ENCODE measurements at places on chromosomes 4 and X.

GRCh38 chrX:69128588-69128987, 36.7 kb downstream of the PJA1 start:
- DNase-seq: no peak

DNA sequence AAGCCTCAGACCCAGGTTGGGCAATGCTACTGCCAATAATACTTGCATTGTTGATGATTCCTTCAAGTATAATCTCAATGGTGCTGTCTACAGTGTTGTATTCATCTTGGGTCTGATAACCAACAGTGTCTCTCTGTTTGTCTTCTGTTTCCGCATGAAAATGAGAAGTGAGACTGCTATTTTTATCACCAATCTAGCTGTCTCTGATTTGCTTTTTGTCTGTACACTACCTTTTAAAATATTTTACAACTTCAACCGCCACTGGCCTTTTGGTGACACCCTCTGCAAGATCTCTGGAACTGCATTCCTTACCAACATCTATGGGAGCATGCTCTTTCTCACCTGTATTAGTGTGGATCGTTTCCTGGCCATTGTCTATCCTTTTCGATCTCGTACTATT, 7.4 kb downstream of the LPAR4 start:
- no peak for DNase-seq

DNA sequence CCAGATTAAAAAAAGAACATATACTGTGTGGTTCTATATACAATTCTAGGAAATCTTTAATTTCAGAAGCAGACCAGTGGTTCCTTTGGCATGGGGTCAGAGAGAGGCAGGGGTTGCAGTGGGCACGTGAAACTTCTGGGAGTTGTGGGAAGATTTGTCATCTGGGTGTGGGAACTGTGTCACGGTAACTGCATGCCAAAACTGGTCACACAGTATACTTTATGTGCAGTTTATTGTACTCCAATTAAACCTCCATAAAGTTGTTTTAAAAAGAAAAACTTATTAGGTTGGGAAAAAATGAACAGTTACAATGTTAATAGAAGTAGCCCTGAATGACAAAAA, 26.7 kb upstream of the STS start:
- DNase-seq: no peak

- no peak for DNase-seq
These were observed 84.3 kb downstream of the FHDC1 start for GRCh38 chr4:153020457-153020856.

DNA sequence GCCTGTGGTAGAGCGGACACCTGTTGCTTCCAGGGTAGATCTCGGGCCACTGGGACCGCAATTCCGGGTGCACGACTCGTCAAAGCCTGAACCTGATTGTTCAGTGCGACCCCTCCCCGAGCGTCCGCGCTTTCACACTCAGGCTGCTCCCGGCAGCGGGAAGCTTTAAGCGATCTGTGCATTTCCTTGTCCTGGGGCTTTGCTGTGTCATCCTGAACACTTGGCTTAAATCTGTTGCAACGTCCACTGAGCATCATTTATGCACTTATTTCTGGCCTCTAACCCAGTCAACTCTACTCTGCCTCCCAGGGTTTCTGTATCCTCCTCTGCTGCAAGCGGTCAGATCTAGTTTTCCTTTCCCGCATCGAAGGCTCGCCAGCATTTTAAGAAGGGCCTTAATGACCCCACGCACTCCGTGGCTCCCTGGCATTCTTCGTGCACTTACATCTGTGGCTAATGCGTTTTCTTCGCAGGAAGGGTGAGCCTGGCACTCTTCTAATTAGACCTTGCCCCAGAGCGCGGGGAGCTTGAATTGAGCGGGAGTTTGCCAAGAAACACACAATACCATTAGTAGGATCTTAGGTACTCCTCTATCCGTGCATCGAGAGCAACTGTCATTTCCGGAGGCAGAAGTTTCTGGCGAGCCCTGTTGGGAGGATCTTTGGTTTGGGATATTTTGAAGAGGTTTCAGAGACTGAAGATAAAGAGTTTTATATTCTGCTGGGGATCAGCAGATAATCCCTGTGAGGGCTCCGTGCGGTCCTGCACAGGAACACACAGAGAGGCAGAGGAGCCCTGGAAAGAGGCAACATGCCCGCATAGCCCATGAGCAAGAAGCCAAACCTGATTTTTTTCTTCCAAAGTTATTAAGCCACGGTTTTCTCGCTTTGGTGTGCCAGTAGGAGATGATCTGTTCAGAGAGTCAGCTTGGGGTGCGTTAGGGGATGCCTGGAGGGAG, 654 bp upstream of the DDIT4L start:
- DNase-seq: no peak

DNA sequence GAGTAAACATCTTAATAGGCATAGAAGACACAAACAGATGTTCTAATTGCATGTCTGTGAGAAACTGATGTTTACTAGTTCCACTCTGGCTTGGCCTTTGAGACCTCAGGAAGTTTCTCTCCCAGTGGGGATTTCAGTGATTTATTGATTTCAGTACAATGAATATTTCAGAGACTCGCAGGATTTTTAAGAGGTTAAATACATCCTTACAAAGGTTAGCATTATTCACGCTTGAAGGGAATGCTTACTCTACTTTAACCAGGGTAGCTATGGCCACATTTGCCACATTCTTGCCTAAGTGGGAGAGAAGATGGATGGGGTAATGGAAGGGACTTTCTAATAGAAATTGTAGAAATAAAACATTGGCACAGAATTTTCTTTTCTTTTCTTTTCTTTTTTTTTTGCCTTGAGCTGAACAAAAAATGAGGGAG, 480.1 kb downstream of the SPRY1 start:
- no peak for DNase-seq

- no peak for DNase-seq
These were observed 133.7 kb upstream of the IL1RAPL2 start for GRCh38 chrX:104432321-104432720.

DNA sequence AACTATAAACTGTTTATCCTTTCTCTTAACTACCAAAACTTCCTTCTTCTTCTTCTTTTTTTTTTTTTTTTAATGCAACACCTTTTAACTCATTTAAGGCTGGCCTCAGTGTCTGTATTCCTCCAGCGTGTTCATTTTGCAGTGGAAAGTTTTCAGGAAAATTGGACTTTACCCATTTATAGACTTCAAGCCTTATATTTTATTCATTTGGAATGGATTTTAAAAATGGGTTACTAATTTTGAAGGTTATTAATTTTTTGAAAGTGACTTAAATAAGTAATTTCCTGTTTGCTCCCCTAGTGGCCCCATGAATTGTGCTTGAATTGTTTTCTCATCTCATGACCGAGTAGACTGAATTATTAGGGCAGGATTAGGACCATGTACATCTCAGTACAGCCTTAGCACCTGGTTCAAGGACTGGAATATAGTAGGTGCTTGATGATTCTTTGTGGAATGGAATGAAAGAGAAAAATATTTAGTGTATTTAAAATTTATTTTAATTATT, 282.7 kb downstream of the ANKRD50 start:
- DNase-seq: no peak

- DNase-seq: no peak
These were observed 119.7 kb downstream of the PCDH7 start for GRCh38 chr4:30839583-30840520.

DNA sequence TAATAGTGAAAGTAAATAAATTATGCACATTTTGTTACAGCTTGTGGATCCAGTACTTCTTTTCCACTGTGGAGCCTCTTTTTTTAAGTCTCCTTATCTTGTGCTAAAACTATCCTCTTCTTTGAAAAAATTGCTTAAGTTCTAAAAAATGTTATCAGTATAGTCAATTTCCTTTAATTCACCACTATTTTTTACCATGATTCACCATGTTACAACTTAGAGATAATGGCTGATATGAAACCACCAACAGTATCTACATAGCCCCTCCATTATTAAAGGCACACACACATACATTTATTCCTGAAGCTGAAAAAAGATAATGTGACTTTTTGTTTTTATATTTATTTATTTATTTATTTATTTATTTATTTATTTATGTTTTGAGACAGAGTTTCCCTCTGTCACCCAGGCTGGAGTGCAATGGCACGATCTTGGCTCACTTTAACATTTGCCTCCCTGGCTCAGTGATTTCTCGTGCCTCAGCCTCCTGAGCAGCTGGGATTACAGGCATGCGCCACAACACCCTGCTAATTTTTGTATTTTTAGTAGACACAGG, 243.2 kb downstream of the SPOCK3 start:
- no peak for DNase-seq

DNA sequence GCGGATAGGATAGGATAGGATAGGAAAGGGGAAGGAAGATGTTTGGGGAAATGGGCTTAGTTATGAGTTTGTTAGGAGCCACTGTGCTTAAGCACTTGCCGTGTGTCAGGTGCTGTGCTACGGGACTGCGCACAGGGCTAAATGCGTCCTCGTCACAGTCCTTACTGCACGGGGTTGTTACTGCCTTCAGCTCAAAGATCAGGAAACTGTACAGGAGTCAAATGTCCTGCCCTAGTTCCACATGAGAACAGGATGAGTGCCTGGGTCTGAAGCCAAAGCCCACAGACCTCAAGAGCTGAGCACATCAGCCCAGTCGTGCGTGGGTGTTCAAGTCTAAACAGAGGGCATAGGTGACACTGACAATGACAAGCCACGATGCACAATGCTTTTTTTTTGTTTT, 15.0 kb downstream of the ACSL1 start:
- DNase-seq: no peak

DNA sequence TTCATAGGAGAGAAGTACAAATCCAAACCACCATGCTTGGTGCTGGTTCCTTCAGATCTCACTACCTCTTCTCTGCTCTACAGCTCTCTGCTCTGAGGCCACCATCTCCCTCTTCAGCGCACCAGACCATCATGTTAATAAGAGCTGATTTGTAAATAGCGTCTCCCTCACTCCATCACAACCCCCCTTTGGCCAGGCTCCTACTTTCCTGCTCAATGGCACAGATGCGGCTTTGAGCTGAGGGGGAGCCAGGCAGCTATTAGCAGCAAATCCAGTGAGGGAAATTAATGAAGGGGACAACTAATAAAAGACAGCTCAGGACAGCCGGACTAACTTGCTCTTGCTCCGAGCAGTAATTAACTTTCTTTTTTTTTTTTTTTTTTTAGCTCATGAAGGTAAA, 13.1 kb downstream of the NEUROG2 start:
- no peak for DNase-seq

- DNase-seq: no peak
These were observed 27.3 kb downstream of the NELFA start for GRCh38 chr4:1981251-1982058.

GRCh38 chr4:187289371-187289770, 565.7 kb upstream of the FAT1 start:
- DNase-seq: no peak

- no peak for DNase-seq
These were observed 187.7 kb downstream of the DCTD start for GRCh38 chr4:182729516-182729915.

DNA sequence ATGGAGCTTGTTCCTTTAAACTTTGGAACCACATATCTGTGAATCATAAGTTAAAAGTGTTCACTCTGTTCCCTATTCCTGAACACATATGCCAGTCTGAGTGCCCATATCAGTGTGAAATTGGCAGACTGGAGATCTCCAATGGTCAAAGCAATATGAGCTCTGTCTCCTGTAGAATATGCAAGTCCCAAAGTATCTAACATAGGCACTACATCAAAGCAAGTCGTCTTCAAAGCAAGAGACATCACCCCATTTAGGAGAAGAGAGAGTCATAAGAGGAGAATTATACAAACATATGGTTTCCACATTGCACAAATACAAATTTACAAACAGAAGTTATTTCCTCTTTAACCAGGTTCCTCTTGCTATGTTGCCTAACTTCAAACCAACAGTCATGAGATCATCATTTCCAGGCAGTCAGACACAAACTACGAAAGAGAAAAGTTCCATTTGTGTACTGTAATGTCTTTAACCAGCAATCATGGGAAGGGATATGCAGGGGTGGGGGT, 9.9 kb upstream of the GK start:
- no peak for DNase-seq

- DNase-seq: no peak
These were observed 43.5 kb upstream of the CITED1 start for GRCh38 chrX:72349190-72349589.

DNA sequence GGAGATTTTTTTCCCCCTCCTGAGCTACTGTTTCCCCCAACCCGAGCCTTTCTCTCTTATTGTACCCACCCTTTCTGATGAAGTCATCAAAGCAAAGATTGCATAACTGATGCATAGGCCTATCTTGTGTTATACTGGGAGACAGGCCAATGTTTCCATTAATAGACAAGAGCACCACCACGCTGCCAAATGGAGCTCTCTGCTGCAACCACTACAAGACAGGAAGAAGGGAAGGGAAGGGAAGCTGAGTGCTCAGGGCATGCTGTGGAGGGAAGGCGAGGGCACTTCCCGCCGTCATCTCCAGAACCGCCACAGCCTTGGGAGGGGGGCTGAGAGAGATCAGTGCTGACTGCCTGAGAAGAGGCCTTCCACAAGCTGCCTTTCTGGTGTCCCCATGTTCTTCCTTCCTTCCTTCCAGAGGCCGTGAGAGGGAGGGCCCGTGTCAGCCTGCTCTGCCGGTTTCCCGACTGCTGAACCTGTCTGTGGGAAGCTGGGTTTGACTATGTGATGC, 75.0 kb downstream of the MGST2 start:
- DNase-seq: no peak

GRCh38 chr4:47418147-47418546, 45.4 kb downstream of the COMMD8 start:
- no peak for DNase-seq

- no peak for DNase-seq
These were observed 114.6 kb downstream of the ARHGAP10 start for GRCh38 chr4:147846318-147847155.

GRCh38 chr4:79864500-79865200, 208.4 kb downstream of the ANTXR2 start:
- DNase-seq: no peak

GRCh38 chr4:109368661-109369060, 65.0 kb upstream of the SEC24B start:
- DNase-seq: no peak

DNA sequence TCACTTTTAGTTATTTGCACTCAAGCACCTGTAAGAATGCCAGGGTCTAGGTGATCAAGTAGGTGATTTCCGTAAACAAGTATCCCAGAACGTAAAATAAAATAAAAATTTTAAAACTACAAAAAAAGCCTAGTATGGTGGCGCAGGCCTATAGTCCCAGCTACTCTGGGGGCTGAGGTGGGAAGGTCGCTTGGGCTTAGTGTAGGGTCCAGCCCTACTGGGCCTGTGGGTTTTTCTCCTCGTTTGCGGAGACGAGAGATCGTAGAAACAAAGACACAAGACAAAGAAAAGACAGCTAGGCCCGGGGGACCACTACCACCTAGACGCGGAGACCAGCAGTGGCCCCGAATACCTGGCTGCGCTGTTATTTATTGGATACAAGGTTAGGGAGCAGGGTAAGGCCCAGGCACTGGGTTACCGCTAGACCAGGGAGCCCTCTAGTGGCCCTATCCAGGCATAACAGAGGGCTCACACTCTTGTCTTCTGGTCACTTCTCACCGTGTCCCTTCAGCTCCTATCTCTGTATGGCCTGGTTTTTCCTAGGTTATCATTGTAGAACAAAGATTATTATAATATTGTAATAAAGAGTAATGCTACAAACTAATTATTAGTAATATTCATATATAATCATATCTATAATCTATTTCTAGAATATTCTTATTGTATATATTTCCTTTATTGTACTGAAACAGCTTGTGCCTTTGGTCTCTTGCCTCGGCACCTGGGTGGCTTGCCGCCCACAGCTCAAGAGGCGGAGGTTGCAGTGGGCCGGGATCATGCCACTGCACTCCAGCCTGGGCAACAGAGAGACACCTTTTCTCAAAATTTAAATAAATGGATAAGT, 38.4 kb downstream of the SAGE1 start:
- peak; percentile 35 for DNase-seq

Data from stimulated activated CD8-positive, alpha-beta memory T cell treated with anti-CD3 and anti-CD28 coated beads, Interleukin-2, amount 100 ng/mL, for 48 hours (primary cell).